SW480 (cell line): ENCODE measurements at places on chromosomes 13 and 19.

GRCh38 chr19:6599866-6600454, 9.0 kb upstream of the CD70 start:
- no peak for DNase-seq

DNA sequence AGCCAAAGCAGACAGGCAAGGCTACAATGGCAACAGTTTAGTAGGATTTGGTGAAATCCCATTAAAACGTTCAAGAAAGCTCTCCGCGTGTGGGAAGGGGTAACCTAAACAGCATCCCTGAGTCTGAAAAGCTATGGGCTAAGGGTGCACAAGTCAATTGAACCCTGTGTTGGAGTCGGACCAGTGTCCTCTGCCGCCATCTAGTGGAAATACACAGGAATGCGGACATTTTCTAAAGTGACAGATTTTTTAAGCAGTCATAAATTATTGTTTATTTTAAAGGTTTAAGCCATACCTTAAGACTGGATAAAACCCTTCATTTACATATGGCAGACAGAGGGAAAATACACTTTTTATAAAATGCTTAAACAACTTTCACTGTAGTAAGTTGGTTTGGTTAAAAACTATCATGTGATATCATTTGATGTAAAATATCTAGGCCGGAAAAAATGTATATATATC, 26.5 kb upstream of the LSM14A start:
- peak; percentile 73 for DNase-seq

- DNase-seq = no peak
These were observed 22.6 kb downstream of the ELF1 start for GRCh38 chr13:40996426-40997092.

GRCh38 chr13:22194106-22194805, 523.4 kb downstream of the FGF9 start:
- no peak for DNase-seq

GRCh38 chr19:6531163-6531955, 533 bp downstream of the TNFSF9 start:
- no peak for DNase-seq

DNA sequence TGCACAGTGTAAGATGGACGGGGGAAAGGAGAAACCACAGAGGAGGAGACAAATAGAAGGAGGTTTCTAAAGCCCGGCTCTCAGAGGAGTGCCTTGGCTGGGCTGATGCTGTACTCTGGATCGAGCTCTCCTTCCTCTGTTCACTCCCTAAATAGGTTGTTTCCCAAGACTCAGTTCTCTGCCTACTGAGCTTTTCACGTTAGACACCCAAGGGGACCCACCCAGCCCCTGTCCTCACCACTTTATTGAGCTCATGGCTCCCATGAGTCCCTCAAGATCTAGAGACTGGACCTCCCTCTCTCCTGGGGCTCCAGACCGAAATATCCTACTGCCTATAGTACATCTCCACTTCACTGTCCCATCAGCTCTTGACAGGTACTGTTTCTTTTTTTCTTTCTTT, 38.1 kb upstream of the GPR183 start:
- no peak for DNase-seq

GRCh38 chr19:51565583-51565982, 5.5 kb upstream of the ZNF175 start:
- peak; percentile 43 for DNase-seq

GRCh38 chr19:23310729-23311211, 60.6 kb upstream of the ZNF724 start:
- DNase-seq = no peak

- DNase-seq = no peak
These were observed 17.1 kb downstream of the COL4A2 start for GRCh38 chr13:110324026-110324749.

DNA sequence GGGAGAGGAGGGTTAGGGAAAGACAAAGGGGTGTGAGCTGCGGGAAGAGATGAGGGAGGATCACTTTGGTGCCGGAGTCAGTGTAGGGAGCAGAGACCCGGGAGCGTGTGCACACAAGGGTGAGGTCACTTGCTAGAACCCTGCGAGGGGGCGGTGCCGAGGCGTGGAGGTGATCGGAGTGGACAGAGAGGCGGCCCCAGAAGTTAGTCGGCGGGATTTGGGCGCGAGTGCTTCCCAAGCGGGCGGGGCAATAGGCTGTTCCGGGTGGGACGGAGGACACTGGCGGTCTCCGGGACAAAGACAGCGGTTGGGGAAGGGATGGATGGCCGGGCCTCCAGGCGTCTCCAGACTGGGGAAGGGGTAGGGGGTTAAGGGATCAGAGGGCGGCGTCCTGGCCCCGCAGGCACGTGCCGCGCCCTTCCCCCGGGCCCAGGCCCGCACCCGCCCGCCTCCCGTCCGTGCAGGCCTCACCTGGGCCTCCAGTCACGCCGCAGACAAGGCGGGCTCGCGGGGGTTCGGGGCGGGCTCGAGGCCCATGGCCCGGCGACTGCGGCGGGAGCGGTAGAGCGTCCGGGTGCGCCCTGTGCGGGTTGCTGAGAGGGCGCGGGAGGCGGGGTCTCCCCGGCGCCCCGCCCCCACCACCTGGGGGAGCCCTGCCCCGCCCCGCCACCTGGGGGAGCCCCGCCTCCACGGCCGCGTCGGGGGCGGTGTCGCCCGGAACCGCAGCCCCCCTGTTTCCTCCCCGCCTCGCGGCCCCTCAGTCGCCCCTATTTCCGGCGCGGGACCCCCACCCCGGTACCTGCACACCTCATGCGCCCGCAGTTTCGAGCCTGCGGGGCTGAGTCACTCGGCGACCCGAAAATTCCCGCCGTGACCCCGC, at the start of gene LPAR2:
LPAR2 (minus strand) TSS at position 600 of the 880 bp plus-strand sequence. CDS start 945 bp downstream, outside the sequence.
- peak; percentile 82 for DNase-seq

DNA sequence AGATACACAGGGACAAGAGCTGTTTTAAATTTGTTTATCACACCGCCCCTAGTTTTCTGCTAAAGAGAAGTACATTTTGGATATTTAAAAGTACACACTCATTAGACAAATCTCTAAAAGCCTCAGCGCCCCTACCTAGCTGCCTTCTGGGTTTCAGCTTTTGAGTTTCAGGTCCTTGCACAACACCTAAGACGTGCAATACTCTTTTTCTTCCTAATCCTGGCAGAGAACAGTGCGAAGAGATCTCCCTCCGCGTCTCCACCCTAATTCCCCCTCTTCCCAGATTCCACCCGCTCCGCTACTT, 421 bp upstream of the KLF5 start:
- DNase-seq = no peak

DNA sequence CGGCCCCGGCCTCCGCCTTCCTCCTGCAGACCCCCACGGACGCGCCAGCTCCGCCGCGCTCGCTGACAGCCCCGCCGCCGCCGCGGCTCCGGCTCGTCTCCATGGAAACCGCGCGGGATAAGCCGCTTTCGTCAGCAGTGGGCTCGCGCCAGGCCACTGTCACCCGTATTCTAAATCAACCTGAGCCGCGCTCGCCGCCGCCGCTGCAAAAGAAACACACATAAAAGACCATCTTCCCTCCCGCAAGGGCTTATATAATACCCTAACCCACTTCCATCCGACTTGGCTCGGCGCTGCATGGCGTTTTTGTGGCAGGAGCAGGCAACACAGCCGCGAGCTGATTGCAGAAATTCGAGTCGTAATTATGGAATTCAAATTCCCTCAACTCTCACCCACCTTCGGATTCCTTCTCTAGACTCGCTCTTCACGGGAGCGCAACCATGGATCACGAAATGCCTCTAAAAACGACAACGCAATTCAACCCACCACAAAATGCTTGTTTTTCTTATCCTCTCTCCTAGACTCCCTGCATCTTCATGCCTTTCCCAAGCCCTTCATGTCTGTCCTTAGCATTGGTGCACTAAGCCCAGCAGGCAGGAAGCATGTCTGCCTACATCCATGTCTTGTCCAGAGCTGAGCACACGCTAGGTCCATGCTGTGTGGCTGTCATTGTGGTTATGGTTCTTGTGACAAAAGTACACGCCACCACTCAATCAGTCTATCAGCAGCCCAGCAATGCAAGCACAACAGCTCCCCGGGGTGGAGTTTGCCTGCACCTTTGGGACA, at the start of gene AMER2:
AMER2 (minus strand) TSS at position 772 of the 786 bp plus-strand sequence; CDS start at position 103, 669 bp downstream.
- no peak for DNase-seq
